ENCODE measurements at places on chromosomes 3 and 15. TPM values are rescaled to one million over a fixed set of nuclear protein-coding genes. Genes with fewer than 3 reads are reported as not detected.

Gene NECTIN3
- polyA plus RNA-seq, result 26.3 TPM

GRCh38 chr3:183464480-183464879 lies 36.1 kb upstream of the MCF2L2 start:
- no peak for DNase-seq

- no peak for DNase-seq
Measured at GRCh38 chr15:20349774-20350498, 191.7 kb downstream of the GOLGA6L6 start.

GRCh38 chr3:7266551-7266950 lies 405.6 kb downstream of the GRM7 start:
- no peak for DNase-seq

Gene ARL8B
- 39.9 TPM for polyA plus RNA-seq

Gene GOLGA6L10
- polyA plus RNA-seq, result 2.8 TPM

DNA sequence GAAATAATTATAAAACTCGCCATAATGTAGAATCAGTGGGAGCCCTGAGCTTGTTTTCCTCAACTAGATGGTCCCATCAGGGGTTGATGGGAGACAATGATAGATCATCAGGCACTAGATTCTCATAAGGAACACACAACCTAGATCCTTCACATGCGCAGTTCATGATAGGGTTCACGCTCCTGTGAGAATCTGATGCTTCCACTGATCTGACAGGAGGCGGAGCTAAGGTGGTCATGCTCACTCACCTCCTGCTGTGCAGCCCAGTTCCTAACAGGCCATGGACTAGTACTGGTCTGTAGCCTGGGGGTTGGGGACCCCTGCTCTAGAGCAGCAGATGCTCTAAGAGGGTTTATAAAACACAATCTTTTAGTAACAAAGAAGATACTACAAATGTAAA lies 183.6 kb downstream of the ANXA2 start:
- DNase-seq, result no peak

Gene THRB
- 1.1 TPM for polyA plus RNA-seq

DNA sequence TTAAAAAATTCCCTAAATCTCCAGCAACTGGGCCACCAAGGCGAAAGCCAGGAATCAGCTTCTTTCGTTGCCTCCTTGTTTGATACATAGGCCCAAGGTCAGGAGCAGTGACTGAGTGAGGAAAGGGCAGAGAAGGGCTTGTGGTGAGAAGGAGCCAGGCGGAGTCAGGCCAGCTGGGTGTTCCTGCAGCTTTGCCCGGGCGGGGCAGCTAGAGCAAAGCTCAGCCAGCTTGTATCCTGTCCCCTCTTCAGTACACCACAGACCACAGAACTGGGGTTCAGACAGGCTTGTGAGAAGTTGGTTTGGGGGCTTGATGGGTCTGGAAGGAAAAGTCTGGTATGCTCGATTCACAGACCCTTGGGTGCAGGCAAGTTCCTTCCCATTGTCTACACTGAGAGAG lies 52.6 kb downstream of the CCK start:
- no peak for DNase-seq

GRCh38 chr15:29570948-29571791 lies 251.1 kb downstream of the TJP1 start:
- DNase-seq, result no peak

GRCh38 chr3:112579232-112579631 lies 17.4 kb downstream of the SLC35A5 start:
- no peak for DNase-seq

Gene AMT
- 14.4 TPM for polyA plus RNA-seq

DNA sequence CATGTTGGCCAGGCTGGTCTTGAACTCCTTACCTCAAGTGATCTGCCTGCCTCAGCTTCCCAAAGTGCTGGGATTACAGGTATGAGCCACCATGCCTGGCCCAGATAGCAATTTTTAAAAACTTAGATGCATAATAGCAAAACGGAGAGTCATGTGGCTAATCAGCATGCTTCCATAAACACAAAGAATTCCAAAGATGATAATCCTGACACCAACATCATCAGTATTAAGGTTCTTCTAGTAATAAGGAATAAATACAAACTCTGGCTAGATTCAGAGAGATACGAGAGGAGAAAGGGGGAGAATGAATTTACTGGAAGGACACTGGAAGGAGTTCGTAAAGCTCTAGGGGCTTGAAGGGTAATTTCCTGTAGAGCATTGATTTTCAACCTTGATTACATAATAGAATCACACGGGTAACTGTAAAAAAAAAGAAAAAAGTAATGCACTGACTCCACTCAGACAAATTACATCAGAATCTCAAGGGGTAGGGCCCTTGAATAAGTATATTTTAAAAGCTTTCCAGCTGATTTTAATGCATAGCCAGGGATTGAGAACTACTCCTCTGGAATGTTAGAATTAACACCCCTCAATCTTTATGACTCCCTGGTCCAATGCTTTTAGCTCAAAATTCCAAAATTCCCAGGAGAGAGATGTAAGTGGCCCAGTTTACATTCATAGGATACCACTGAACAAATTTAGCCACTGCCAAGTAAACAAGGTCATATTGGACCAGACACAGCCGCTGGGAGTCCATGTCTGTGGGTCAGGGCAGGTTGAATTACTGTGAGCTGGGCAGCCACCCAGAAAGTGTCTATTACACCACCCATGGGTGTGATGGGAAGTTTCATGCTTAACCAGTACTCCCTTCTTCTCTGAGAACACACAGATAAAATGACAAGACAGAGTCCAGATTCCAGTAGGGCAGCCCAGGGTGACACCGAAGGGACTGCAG lies 243.9 kb downstream of the TBL1XR1 start:
- DNase-seq, result no peak

Gene EFCC1
- 1.6 TPM for polyA plus RNA-seq

Gene CCDC191
- polyA plus RNA-seq, result 4.8 TPM

DNA sequence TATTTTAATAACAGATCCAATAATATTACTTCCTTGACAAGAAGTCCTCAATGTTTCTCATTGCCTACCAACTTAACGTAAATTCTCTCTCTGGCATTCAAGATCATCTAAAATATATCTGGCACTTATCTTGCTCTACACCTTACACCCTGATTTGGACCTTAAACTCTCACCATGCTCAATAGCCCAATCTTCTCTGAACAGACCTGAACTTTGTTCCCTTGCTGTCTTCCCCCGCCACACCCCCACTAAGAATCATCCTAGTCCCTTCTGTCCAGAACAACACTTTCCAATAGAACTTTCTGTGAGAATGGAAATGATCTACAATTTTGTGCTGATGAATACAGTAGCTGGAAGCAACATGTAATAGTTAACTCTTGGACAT lies 44.9 kb downstream of the P2RY1 start:
- no peak for DNase-seq

Gene GOLGA8H
- 0.81 TPM for polyA plus RNA-seq

DNA sequence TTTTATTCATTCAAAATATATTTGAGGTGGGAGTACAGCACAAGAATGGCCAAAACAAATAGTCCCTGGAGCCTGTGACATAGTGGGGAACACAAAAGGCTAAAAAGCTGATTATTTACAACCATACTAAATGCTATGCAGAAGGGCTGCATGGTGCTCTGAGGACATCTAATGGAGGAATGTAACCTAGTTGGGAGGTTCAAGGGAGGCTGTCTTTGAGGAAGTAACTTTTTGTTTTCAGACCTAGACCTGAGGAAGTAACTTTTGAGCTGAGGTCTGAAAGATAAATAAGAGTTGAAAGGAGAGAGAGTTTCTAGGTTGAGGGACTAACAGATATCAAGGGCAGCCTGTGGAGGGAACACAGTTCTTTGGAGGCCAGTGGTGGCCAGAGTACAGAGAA lies 34.8 kb upstream of the RASA2 start:
- no peak for DNase-seq

DNA sequence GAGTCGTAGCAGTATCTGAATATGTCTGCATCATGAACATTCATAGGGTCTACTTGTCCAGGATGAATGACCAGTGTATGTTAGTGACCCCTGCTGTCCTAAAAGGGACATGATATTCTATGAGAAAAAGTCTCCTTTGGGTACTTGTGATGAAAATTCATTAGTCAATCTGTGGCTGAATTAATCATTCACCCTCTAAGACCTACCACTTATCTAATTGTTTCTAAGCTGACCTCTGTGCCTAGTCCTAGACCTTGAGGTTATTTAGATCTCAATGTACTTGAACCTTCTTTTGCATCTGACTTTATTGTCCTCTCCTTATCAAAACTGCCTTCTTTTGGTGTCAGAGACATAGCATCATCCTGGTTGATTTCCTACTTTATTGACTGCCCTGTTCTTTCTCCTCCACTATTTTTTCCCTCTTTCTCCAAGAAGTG lies 799.3 kb downstream of the DIPK2A start:
- DNase-seq, result no peak

DNA sequence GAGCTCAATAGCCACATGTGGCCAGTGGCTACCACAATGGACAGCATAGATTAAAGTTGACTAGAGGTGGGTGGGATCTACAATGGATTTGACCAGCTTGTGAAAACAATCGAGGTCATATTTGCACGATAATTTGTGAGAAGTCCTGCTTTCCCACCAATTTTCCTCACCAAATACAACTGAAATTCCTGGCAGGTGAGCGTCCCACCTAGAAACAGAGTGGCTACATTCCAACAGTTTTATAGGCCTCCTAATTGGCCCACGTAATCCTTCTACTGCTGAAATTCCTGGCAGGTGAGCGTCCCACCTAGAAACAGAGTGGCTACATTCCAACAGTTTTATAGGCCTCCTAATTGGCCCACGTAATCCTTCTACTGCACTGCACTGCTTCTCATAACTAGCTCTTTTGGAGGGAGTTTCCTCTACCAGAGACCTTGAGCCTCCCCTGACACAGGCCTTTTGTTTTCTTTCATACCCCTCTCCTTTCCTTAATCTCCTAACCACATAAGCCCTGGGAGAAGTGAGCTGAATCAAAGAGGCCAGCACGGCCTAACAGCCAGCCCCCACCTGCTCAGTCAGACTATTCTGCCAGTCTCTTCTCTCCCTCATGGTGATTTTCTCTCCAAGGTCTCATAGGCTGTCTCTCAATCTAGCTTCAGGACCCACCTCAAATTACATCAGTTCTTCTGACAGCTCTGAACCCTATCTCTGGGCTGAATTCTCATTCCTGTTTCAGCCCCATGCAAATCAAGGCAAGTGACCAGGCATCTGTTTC lies 80.2 kb downstream of the BFSP2 start:
- DNase-seq, result no peak

DNA sequence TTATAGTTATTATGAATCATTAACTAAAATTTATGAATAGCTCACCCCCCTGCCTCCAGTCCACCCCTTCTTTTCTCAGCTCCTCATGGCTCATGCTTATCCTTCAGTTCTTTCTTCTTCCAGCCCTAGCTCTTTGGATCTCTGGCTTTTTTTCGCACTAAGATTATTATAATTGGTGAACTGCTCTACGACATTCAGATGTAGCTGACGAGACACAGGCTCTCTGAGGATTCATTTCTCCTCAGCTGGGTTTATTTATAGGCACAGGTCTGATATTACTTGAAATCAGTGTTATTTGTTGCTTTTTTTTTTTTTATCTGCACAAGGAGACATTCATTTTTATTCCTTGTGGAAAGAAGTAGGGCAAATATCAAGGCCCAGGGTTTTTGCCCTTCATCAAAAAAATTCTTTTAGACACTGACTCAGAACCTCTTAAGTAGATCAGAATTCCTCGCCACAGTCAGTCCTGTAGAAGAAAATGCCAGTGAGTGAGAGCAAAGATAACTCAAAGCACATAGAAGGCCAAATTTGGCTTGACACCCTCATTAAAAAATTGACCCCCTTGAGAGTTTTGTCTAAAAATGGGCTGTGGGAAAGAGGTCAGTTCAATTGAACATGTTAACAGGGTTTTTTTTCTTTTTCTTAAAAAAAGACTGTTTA lies 106.6 kb downstream of the MYH15 start:
- DNase-seq, result no peak

DNA sequence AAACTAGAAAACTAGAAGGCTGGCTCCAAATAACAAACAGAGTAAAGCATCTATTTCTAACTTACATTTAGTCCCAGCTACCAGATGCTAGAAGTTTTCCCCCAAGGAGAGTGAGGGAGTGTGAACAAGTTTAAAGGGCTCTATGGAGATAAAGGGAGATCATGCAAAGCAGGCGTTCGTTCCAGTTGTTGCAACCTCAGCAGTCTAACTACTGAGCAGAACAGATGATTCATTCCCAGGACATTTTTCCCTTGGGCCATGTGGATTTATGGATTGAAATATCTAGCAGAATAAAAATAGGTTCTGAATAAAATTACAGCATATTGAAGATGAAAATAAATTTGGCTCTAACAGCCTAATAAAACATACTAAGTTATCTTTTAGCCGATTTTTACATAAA lies 154.8 kb upstream of the TTC14 start:
- DNase-seq, result no peak

DNA sequence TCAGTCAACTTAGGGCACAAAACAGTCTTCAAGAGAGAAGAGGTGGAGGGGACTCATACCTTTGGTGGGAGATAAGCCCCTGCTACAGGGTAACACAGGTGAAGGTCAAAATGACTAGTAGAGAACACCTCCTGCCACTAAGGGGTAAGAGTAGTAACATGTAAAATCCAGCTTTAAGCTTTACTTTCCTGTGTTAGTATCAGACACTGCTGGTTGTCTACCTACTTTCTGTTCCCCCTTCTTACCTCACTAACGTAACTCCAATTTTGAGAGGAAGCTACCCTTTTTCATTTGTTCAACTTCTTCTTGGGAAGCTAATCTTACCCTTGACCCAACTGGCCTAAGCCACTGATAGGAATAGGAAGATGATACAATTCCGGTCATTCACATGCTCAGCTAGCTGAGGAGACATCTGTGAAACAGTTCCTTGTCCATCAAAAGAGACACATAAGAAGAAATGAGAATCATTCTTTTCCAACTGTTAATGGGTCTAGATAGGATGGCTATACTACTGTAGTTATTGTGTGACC lies 826.8 kb upstream of the CFAP20DC start:
- DNase-seq, result no peak

- no peak for DNase-seq
Measured at GRCh38 chr3:33439546-33440327, 468 bp downstream of the UBP1 start.

DNA sequence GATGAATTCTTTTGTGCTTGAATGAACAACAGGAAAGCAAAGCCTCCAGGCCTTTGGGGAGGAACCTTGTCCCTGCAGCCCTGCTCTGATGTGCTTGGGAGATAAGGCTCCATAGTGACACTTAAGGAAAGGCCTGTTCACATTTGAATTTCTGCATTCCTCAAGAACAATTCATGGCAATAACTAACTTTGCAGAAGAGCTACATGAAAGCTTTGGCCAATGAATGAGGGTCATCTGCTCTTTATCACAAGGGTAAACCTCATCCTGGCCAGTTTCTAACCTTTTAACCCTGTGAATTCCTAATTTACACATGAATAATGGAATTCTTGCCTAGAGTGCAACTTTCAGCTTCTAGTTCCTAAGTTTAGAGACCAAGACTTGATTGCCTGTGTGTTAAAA lies 5.6 kb downstream of the PRTG start:
- DNase-seq, result no peak

GRCh38 chr3:68142441-68142840 lies 488.0 kb upstream of the SUCLG2 start:
- DNase-seq, result no peak

DNA sequence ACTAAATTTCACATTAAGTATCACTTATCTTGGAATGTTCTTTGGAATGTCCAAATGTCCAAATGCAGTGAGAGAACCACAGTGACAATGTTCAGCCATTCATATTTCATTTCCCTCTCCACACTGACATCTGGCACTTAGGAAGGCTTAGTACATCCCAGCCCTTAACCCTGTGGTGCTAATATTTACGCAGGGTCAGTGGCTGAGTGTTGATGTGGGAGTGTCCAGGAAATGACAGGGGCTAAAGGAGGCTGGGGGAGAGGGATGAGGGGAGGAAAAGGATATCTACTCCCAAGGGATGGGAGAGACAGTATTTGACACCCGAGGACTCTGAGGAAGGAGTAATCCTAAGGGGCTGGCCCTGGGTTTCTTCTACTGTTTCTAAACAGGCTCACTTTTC lies 14.1 kb upstream of the CCR4 start:
- no peak for DNase-seq

- no peak for DNase-seq
Measured at GRCh38 chr15:41922353-41922752, 28.5 kb upstream of the SPTBN5 start.
